ENCODE measurements at places on chromosomes 3 and 15.
A peak's percentile ranks its signal among the peaks of the same experiment; 100 is the strongest.

DNA sequence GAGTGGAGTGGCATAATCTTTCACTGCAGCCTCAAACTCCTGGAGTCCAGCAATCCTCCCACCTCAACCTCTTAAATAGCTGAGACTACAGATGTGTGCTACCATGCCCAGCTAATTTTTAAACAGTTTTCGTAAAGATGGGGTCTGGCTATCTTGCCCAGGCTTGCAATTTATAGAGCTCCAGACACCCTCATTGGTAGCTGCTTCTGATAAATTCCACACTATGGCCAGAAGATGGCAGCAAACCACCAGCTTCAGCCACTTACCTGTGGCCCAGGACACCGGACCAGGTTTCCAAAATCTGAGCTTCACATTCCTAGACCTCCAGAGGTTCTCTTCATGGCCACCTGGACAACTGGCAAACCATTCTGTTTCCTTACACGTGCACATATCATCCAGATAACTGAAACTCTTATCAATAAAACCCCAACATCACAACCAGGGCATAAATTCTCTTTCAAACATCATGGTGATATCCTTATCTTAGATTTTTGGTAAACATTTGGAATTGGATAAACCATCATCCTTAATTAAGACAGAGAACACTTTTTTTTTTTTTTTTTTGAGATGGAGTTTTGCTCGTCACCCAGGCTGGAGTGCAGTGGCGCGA is 28.9 kb downstream of the FBXW12 start:
- DNase-seq: peak; percentile 68

DNA sequence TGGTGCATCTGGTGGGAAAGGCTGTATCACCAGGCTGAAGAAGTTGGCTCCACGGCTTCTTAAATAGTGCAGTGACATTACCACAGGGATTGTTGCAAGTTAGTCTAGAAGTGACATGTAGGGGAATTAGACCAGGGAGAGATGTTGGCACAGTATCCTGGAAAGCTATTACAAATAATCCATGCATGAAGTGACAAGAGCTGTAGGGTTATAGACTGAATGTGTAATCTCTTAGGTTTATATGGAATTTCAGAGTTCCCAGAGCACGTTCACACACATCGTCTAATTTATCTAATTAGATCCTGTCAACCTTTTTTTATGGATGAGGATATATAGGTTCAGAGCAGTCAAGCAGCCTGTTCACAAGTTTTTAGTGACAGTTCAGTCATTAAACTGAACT is 37.3 kb upstream of the APH1B start:
- DNase-seq: no peak

- peak; percentile 73 for DNase-seq
These were observed 871 bp downstream of the MAP1A start for GRCh38 chr15:43518197-43518761.

GRCh38 chr15:94844538-94845389 is 613.4 kb downstream of the MCTP2 start:
- DNase-seq: no peak

DNA sequence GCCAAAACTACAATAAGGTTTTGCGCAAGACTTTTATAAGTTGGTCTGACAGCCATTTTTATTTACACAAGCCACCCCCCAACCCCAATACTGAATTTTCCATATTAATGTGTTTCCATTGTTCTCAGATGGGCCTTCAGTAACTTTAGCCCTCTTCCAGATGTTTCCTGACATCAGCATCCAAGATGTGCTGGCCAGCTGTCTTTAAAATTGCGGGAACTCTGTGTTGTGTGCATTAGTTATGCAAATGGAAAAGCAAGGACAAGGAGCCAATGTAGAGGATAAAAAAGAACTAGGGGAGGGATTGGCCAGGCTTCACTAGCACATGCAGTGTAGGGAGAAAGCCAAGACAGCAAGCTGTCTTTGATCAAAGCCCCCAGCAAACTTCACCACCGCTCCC is 45.4 kb downstream of the COMMD2 start:
- DNase-seq: no peak

DNA sequence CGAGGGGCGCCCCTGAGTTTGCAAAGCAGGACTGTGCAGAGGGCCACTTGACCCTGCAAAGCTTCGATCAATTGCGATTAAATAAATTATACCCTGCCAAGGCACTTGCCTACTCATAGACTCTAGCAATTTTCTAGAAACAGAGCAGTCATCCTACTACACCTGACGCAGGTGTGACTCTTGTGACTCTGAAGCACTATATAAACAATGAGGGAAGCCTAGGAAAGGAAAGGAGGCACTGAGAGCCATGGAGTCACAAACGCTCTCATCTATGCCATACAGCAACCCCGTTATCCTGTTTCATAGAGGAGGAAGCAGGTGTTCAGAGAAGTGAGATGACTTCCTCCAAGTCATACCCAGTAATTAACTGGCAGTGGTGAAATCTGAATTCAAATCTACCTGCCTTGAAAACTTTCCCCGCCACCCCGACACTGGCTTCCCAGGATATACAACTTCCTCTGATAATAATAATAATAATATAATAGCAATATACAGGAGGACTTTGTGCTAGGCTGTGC is 14.4 kb downstream of the ARHGEF3 start:
- DNase-seq: no peak

DNA sequence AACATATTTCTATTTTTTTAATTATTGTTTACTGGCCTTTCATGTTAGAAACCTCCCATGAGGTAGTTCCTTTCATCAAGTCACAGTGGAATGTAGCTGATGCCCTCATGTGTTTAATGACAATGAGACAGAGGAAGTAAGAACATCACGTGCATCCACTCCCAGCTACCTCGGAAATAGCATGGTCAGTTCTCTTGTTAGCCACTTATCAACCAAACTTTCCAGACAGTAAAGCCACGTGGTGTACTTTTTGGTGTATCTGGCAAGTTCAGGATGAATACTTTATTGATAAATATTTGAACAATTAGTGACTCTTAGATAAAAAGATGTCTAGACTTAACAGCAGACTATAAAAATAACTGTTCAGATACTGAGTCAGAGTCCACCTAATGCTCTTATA is 781.7 kb downstream of the MECOM start:
- DNase-seq: no peak

- no peak for DNase-seq
These were observed 648.7 kb upstream of the DPPA4 start for GRCh38 chr3:109985943-109986555.

DNA sequence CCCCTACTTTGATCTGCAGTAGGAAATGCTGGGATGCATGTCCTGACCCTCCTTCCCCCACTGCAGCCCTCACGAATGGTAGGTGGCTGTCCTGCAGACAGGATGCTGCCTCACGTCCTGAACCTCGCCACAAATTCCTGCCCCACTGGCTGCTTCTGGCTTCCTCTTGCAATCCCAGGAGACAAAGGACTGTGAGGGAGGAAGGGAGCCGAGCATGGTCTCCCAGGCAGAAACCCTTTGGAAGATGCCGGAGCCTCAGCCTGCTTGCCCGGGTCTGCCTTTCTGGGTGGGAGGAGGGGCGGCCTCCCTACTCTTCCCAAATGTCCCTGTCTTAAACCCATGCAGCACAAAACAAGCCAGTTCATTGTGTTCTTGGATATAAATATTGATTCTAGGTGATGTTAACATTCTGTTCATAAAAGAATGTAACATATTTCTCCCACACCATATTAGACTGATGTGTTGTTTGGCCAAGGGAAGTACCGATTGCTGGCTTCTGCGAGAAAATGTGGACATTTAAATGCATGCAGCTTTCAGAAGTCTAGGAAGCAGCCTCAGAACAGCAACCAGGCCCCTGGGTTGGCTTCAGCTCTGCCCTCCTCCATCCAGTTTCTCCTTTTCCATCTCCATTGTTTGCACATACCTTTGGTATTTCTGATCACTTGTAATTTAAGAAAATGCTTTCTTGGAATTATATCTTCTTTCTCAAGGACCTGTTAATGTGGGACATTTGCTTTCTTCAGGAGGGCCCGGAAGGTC is 75.3 kb downstream of the HMG20A start:
- DNase-seq: peak; percentile 12

- peak; percentile 43 for DNase-seq
These were observed 41.4 kb upstream of the UMPS start for GRCh38 chr3:124688581-124689454.

- DNase-seq: no peak
These were observed 163.3 kb upstream of the MBNL1 start for GRCh38 chr3:152105446-152105845.

DNA sequence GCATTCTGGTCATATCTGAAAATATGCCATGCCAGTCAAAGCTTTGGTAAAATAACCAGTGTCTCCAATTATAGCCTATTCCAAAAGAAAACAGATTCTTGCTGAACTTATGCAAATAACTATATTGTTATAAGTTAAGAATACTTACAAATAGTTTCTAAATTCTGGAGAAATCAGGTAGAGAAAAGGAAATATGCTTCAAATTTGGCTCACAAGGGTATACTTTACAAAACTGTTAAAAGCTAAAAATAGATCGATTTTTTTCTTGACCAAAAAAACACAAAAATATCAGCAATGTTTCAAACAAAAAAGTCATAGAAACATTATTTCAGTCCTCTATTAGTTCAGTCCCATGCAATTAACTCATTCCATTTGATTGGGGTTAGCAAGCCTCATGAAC is 23.7 kb downstream of the SETMAR start:
- DNase-seq: no peak

DNA sequence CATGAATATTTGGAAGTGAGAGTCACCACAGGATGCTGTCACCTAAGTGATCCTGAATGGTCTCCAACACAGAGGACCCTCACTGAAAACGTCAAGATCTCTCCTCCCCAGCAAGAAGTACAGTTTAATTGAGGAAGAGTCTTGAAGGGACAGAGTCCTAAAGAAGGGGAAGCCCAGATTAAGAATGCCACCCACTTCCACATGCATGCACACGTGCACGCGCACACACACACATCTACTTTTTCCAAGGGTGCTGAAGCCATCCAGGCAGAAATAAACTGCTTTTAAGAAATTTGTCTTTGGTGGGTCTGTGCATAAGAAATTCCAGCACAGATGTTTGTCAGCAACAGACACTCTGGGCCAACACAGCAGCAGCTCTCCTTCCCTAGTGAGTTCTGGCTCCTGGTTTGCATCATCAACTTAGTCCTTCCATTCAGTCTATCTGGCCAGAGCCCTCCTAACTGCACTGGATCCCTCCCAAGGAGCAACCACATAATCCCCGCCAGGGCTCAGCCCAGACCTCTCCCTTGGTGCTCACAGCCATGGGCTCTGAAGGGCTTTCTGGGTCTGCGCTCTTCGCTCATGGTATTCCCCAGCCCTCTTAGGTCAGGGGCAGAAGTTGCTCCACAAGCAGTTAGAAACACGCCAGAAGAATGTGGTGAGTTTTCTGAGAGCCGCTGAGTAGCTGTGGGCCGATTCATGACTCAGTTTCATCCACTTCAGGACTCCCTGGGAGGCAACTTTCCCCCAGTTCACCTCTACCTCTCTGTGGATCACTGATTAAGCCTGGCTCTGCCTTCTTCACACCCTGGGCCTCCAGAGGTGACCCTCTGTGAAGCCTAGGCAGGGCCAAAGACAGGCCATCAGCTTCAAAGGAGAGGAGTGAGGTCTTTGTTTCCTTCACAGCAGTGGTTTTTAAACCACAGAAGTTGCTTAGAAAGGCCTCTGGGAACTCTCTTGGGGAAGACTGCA is 132.6 kb upstream of the LIPC start:
- no peak for DNase-seq

- no peak for DNase-seq
These were observed 182.8 kb downstream of the TLE3 start for GRCh38 chr15:69914960-69915359.

DNA sequence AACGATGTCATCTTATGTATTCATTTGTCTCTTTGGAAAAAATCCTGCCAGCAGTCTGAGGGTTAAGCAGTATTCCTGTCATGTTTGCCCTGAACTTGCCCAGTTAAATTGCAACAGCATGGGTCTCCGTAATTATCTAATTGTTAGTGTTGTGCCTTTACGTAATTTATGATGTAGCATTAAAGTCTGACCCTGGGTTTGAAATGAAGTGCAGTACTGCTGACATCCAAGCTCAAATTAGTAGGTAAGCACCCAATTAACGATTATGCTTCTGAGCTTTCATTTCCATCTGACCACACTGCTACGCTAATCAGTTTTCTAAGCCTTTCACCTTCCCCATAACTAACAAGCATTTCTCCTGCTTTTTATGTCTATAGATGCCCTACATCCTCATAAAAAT is 241.8 kb downstream of the ARRDC4 start:
- DNase-seq: no peak

DNA sequence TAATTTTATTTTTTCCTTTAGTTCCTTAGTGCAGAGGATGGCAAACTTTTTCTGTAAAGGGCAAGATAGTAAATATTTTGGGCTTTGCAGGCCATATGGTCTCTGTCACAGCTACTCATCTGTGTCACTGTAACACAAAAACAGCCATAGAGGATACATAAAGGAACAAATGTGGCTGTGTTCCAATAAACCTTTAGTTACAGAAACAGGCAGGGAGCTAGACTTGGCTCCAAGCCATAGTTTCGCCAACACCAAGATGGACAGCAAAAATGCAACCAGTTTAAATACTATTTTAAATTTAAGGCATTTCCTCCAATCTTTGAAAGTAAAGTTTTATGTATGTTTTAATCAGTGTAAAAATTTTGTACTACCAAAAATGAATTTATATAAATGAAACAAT is 753.4 kb downstream of the FHIT start:
- no peak for DNase-seq
